ENCODE measurements at places on chromosomes 7 and 10. TPM values are rescaled to one million over a fixed set of nuclear protein-coding genes. Genes with fewer than 3 reads are reported as not detected.
A peak's percentile ranks its signal among the peaks of the same experiment; 100 is the strongest.

GRCh38 chr10:102484021-102484420, 18.5 kb downstream of the ACTR1A start:
- DNase-seq, result no peak

The CCDC201 gene
- not detected for total RNA-seq

The MASTL gene
- total RNA-seq, result 42.6 TPM

The CLDN4 gene
- total RNA-seq, result 31.4 TPM

DNA sequence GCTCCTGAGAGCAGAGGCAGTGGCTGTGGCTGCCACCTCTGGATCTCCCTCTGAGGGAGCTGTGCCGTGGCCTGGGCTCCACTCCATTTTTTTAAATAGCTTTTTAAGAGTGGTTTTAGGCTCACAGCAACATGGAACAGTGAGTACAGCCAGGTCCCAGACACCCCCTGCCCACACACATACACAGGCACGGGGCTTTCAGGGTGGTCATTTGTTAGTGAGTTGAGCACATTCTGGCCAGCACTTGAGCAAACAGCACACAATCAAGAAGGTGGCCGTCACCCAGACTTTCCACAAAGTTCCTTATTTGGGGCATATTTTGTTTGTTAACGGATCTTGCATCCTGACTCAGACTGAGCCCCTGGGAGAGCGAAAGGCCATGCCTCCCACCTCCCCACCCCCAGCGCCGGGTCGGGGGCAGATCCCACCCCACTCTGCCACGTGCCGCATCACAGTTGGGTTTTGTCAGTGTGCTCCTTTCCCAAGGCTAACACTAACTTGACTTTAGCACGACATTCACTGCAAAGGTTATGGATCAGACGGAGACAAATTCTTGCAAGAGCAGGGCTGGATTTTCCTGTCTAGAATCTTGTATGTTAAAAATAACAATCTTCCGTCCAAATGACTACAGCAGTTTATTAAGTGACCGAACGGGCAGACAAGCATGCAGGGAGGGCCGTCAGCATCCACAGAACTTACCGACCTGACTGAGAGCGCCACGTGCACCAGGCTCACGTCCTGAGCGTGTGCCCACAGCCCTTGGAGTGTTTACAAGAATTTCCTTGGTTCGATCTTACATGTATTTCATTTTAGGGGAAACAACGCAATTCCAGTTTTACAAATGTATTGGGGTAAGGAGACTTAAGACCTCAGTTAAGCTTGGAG, 156.5 kb upstream of the NPS start:
- no peak for DNase-seq

DNA sequence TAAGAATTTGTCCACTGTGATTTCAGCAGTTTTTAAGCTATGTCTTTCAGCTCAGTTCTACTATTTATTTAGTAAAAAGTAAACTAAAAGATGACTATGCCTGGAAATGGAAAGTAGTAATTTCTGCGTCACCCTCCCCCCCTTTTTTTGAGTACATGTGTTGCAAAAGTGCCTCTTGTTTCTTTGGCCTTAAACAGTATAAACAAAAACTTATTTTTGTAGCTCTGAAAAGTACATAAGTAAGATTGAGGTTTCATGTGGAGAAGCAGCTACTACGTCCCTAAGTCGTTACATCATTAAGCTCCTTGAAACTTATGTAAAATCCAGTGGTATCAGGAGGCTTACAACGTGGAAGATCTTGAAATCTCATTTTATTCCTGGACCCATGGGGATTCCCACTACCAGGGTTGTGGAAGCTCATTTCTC, 46.3 kb upstream of the HBP1 start:
- DNase-seq, result no peak

The HPSE2 gene
- not detected for total RNA-seq

DNA sequence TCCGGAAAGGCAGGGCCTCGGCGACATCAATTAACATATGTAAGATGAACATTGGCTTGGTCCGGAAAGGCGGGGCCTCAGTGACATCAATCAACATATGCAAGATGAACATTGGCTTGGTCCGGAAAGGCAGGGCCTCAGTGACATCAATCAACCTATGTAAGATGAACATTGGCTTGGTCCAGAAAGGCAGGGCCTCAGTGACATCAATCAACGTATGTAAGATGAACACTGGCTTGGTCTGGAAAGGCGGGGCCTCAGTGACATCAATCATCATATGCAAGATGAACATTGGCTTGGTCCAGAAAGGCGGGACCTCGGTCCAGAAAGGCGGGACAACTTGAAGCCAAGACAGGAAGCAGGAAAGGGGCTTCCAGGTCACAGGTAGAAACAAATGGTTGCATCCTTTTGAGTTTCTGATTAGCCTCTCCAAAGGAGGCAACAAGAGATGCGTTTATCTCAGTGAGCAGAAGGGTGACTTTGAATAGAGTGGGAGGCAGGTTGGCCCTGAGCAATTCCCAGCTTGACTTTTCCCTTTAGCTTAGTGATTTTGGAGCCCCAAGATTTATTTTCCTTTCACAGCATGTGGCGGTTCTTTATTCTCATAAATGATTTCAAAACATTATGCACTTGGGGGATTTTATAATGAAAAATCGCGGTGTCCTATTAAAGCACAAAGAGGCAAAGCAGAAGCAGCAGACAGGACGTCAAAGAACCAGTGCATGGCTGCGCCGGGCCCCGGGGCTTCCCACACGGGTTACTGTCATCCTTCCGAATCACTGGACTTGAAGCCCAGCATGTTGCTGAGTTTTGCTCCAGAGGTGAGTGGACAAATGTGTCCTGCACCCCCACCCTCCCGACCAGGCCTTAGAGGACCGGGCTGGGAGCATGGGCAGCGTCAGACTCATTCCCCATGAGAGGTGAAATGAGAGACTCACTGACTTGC, 43.1 kb upstream of the EN2 start:
- DNase-seq, result no peak

DNA sequence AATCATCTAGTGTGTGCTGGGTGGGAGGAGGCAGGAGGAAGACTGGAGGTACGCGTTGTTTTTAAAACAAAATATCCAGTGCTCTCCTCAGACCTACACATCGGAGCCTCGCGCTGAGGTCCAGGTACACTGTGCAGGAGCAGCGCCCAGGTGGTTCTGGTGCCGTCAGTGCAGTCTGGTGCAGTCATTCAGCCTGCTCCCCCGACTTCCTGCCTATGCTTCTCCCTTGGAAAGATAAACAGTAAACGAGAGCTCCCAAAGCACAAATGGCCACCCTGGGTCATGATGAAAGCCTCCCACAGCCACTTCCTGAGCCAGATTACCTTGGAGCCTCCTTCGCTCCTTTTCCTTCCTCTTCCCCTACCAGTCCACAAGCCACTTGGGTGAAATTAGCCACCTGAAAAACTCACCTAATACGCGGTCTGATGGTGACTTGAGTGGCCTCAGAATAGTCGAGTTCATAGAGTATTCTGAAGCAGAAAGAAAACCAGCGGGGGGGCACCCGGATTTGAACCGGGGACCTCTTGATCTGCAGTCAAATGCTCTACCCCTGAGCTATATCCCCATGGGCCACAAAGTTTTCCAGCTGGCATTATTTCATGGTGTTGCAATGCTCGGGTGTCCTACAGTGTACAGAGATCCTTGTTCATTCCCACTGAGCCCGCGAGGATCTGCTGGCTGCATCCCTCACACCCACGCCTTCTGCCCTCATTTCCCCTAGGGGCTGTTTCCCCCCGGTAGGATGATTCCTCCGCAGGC, 82.5 kb downstream of the ZNF467 start:
- peak; percentile 91 for DNase-seq

- peak; percentile 74 for DNase-seq
Measured at GRCh38 chr7:89837515-89837914, 316.8 kb upstream of the STEAP1 start.

DNA sequence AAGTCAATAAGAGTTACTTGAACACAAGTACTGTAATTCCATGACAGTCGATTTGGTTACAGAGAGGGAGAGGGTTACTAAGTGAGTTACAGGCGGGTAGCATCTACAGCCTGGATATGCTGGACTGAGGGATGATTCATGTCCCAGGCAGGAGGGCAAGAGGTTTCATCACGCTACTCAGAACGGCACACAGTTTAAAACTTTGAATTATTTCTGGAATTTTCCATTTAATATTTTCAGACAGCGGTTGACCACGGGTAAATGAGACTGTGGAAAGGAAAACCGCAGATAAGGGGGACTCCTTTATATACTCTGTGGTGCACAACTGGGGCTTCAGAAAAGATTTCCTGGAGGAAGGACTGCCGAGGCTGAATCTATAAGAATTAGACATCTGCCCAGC, 25.7 kb upstream of the LRRC4 start:
- DNase-seq, result peak; percentile 73

Measured in A172 (cell line).